ENCODE measurements at places on chromosomes 11 and 22.
A peak's percentile ranks its signal among the peaks of the same experiment; 100 is the strongest.

- DNase-seq: no peak
These were observed 44.3 kb downstream of the ZNRF3 start for GRCh38 chr22:28927630-28928029.

- DNase-seq: no peak
These were observed 50.4 kb upstream of the WT1 start for GRCh38 chr11:32485733-32486132.

DNA sequence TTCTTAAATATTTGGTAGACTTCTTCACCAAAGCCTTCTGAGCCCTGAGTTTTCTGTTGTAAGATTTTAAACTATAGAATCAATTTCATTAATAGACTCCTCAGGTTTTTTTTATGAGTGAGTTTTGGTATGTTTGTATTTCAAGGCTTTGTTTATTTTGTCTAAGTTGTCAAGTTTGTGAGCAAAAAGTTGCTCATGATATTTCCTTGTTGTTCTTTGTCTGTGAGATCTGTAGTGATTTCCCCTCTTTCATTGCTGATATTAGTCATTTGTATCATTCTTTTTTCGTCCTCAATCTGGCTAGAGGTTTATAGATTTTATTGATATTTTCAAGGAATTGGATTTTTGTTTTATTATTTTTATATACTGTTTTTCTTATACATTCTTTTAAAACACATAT is 121.0 kb downstream of the MORC2 start:
- DNase-seq: no peak

- DNase-seq: no peak
These were observed 56.2 kb downstream of the OTOG start for GRCh38 chr11:17603056-17603825.

GRCh38 chr11:65961267-65962140 is at the start of gene SART1:
Gene SART1 (plus strand): TSS chr11:65961734. CDS start chr11:65961781, 47 bp downstream.
- DNase-seq: peak; percentile 99

DNA sequence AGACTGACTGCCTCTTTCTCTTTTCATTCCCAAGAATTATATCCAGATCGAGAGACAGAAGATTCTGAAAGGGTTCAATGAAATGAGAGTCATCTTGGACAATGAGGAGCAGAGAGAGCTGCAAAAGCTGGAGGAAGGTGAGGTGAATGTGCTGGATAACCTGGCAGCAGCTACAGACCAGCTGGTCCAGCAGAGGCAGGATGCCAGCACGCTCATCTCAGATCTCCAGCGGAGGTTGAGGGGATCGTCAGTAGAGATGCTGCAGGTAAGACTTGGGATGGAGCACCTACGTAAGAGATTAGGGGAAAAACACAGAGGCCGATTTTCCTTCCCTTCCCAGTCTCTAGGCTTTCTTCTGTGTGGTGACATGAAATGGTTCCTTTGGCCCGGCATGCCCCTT is 8.7 kb downstream of the TRIM22 start:
- no peak for DNase-seq

- no peak for DNase-seq
These were observed 164.8 kb downstream of the C11orf87 start for GRCh38 chr11:109586789-109587188.

- no peak for DNase-seq
These were observed 35.7 kb downstream of the LRRC32 start for GRCh38 chr11:76634886-76635285.

- no peak for DNase-seq
These were observed 11.2 kb downstream of the WNT11 start for GRCh38 chr11:76194872-76195668.

DNA sequence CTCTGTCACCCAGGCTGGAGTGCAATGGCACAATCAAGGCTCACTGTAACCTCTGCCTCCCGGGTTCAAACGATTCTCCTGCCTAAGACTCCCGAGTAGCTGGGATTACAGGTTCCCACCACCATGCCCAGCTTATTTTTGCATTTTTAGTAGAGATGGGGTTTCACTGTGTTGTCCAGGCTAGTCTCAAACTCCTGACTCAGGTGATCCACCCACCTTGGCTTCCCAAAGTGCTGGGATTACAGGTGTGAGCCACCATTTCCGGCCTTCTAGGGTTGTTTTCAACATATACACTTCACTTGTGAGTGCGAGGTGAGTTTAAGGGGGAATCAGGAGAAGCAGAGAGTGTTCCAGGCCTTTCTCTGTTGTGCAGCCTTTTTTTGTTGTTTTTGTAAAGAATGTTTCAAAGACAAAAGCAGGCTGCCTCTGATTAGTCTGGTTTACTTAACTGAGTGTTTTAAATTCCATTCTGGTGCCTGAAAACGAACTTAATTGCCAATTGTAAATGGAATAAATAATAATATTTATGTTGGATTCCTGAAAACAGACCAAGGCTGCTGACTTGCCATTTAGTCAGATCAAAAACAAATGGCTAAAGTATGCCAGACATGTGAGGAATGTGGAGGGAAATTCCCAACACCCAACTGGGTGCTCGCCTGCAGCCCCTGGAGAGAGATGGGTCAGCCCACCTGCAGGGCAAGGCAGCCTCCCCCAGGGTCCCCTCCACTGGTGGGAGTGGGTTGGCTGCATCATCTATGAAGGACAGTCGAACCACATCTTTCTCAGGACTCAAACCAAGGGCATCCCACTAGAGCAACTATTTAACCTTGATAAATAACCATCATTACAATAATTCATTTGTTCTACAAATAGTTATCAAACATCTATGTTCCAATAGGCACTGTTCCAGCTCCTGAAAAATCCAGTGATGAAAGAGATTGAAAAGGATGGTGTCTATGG is 4.6 kb upstream of the RANGAP1 start:
- no peak for DNase-seq

GRCh38 chr11:126282361-126282735 is 545 bp upstream of the TIRAP start:
- peak; percentile 50 for DNase-seq

GRCh38 chr11:122395282-122395681 is 260.2 kb upstream of the UBASH3B start:
- no peak for DNase-seq

DNA sequence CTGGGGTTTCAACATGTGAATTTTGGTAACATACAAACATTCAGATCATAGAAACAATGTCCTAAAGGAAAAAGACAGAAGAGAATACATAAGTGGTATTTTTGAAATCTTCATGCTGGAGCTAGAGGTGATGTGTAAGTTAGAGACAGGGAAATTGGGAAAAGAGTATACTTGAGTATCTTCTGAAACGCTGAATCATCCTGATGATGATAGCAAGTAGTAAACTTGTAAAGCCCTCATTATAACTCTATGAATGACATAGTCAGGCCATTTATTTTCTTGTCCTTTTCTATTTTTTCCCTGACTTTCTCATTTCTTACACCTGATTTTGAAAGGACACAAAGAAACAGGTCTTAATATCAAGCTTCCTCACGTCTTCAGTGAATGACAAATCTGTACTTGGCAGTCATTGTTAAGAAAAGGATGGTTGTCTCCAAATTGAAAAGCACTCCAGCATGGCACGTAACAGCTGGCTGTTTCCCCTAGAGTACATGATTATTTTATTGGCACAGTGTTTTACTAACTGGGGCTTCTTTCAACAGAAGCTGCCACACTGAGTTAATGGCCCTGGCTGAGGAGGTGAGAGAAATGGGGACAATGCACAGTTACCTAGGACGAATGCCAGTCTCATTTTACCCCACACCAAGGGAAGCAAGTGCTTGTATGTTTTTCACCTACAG is 140.7 kb upstream of the CTSC start:
- DNase-seq: no peak

DNA sequence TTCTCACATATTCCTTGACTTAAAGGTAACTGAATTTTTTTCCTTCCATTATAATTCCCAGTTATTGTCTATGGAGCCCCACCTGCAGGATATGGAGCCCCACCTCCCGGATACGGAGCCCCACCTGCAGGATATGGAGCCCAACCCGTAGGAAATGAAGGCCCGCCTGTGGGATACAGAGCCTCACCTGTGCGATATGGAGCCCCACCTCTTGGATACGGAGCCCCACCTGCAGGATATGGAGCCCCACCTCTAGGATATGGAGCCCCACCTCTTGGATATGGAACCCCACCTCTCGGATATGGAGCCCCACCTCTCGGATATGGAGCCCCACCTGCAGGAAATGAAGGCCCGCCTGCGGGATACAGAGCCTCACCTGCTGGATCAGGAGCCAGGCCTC is 28.1 kb downstream of the WBP2NL start:
- DNase-seq: no peak

GRCh38 chr11:118153516-118153915 is 893 bp upstream of the SCN4B start:
- no peak for DNase-seq

- no peak for DNase-seq
These were observed 129.5 kb downstream of the ETS1 start for GRCh38 chr11:128457874-128458273.

- peak; percentile 87 for DNase-seq
These were observed 1.4 kb upstream of the MAPK11 start for GRCh38 chr22:50271519-50271970.

DNA sequence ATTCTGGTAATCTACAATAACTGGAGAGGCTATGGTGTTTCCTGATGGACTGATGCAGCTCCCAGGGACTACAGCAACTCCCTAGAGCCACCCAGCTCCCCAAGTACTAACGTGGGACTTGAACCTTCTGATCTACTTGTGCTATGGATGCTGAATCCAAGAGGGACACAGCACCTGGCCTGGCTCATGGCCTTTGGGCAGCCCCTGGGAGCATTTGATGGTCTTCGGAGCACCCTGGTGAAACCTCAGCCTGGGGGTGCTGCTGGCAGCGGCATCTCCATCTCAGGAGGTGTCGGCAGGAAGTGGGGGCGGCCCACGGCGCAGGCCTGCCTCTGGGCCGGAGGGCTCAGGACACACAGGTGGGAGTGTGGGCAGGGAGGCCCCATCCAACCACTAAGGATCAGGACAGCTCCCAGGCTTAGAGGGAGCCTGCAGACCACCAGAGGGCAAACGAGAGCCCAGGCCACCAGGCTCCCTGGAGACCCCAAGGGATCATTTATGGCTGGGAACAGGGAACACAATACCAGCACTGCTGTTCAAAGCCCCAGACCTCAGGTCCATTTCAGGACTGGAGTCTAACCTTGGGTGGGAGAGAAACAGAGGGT is 8.7 kb downstream of the EHD1 start:
- DNase-seq: peak; percentile 72

DNA sequence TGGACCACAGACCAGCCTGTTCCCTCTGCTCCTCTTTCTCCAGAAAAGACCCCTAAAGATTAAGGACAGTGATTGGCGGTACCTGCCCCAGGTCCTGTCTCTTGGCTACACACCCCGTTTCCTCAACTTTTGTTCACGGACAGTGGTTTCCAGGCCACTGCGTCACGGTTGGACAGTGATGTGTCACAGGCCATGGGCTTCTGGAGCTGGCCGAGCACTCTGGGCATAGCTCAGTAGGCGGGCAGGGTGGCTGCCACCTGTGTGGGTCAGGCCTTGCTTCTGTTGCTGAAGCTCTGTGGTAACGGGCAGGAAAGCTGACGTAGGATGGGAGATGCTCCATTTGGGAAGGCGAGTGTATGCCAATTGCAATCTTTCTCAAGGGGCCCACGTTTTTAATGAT is 13.6 kb downstream of the TUB start:
- no peak for DNase-seq

- no peak for DNase-seq
These were observed 14.5 kb downstream of the LSP1 start for GRCh38 chr11:1867381-1867780.

DNA sequence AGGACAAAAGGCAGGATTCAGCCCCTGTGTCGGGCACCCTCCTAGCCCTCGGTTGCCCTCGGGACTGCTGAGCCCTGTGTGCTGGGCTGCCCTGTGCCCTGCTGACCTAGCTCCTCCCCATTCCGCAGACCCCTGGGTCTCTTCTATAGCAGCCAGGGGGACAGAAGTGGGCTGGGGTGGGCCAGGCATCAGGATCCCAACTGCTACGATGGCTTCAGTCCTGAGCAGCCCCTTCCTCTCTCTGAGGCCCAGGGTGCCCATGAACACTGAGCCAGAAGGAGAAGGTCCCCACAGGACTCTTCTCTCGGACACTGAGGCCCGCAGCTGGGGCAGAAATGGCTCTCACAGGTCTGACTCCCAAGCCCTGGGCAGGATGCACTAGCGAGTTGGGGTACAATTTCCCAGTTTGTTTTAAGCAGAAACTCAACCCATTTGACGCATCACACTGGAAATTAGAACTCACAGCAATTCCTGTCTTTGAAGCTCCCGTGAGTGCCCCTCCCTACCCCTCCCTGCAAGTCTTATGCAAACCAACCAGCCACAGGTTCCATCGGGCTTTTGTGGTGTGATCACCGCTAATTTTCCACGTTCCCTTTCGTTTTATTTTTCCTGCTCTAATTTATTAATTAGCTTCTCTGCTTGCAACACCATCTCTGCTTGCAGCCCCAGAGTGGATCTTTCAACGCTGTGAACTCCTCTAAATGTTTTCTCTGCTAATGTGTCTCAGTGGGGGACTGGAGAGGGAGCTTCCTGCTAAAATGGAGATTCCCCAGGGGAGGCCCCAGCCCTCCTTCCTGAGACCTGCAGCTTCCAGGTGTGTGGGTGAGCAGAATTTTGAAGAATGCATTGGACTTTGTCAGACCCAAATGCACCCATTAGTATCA is 56.7 kb downstream of the PHF21B start:
- DNase-seq: no peak

DNA sequence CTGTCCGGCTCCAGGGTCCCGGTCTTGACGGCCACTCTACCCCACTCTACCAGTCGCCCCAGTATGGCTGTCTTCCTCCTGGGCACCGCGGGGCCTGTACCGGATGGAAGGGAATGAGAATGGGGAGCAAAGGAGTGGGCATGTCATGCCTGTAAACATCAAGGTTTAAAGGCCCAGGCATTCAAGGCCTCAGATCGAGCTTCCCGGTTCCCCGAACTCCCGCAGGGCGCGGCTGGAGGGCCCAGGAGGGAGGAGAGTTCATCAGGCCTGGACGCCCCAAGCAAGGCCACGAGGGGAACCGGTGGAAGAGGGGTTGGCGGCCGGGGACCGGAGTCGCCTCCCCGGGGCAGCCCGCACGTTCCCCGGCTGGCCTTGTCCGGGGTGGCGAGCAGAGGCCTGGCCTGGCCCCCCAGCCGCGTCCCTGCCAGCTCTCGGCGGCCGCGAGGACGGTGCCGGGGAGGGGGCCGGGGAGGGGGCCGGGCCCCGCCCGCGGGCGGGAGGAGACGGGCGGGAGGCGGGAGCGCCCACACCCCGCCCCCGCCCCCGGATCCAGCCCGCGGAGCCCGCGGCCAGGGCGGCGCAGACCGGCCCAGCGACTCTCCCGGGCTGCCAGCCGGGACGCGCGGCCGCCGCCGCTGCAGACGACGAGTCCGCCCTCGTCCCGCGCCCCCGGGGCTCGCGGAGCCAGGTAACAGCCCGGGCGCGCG is at the start of gene CDC42EP1:
Gene CDC42EP1 (plus strand): TSS at position 580 of the 707 bp plus-strand sequence. CDS start 5,870 bp downstream, outside the sequence.
- DNase-seq: peak; percentile 33

- DNase-seq: no peak
These were observed 1.3 kb upstream of the DGKZ start for GRCh38 chr11:46345881-46346484.
